ENCODE measurements at places on chromosomes 12 and 14. TPM values are rescaled to one million over a fixed set of nuclear protein-coding genes. Genes with fewer than 3 reads are reported as not detected.

The SLCO1B1 gene
- polyA plus RNA-seq: not detected

The P3H3 gene
- polyA plus RNA-seq: 33.7 TPM

The GSC gene
- polyA plus RNA-seq: not detected

The OR10A7 gene
- polyA plus RNA-seq: not detected

The SYNDIG1L gene
- 0.21 TPM for polyA plus RNA-seq

The B4GALNT3 gene
- 24.0 TPM for polyA plus RNA-seq

DNA sequence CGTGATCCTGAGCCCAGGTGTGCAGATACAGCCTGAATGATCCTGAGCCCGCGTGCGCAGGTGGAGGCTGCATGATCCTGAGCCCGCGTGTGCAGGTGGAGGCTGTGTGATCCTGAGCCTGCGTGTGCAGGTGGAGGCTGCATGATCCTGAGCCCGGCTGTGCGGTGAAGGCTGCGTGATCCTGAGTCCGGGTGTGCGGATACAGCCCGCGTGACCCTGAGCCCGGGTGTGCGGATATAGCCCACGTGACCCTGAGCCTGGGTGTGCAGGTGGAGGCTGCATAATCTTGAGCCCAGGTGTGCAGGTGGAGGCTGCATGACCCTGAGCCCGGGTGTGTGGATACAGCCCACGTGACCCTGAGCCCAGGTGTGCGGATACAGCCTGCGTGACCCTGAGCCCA is 20.3 kb downstream of the BRF1 start:
- no peak for DNase-seq

DNA sequence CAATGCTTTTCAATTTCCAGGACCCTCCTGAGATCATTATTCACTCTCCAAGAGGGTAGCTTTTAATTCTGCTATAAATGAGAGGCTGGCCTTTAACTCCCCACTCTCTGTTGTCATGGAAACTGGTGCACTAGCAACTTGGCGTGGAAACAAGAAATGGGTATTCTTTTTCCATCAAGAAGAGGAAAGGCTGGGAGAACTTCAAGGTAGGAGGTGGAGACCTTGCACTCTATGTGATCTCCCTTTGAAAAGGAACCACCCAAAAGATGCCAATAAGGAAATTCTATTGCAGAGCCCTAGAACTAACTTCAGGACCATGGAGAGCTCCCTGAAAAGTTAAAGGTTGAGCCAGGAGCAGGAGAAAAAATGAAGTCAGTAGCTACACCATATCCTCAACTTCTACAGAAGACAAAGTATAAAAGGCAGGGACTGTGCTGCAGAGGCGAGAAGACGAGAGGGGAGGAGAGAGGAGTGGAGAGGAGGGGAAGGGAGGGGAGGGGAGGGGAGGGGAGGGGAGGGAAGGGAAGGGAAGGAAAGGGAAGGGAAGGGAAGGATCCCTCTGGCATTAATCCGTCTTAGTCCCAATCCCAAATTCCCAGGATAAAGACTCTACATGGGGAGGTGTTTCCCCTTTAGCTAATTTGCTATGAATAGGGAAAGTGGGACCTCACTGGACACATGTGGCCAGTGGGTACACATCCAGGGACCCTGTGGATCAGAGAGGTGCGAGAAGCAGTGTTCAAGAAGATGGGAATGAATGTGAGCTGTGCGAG is 46.7 kb upstream of the FICD start:
- DNase-seq: no peak

DNA sequence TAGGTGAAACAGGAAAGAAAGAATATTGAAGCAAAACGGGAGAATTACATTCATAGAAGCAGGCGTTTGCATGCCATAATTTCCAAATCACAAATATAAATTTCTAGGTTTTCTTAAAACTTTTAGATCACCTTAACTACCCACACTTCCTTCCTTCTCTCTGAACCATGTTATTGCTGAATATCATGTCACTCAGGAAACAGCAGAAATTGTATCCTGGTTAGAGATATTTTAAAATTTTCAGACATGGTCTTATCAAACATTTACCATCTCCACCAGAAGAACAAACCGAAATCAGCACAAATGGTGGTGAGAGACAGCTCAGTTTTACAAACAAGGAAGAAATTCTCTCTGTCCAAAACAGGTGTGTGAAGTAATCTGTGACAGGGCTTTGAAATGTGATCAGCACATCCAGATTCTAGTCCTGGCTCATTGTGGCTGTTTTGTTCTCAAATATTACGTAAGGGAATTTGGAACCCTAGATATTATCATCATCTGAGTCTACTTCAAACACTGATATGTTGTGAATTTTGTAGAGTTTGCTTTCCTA is 16.3 kb downstream of the TESPA1 start:
- no peak for DNase-seq

DNA sequence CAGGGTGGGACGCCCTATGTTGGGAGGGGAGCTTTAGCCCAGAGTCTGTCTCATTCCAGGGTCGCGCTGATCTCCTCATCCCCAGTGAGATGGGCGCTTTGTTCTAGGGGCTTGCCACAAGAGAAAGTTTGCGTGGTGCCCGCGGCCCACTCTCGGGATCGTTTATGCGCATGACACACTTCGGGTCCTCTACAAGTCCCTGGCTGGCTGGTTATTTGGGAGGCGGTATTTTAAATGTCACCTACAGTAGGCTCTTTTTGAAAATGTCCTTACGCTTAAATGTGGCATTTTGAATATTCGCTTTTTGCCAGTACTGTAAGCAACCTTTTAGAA is 541 bp downstream of the GOLT1B start:
- DNase-seq: peak; percentile 15

GRCh38 chr12:9064815-9065606 is 50.7 kb downstream of the A2M start:
- peak; percentile 17 for DNase-seq

GRCh38 chr12:54725233-54725843 is 77.2 kb upstream of the DCD start:
- no peak for DNase-seq

- no peak for DNase-seq
These were observed 245.9 kb upstream of the DDHD1 start for GRCh38 chr14:53399057-53399456.

GRCh38 chr14:104249706-104250105 is 111.3 kb downstream of the KIF26A start:
- no peak for DNase-seq

GRCh38 chr14:71103662-71104484 is 196.6 kb downstream of the PCNX1 start:
- DNase-seq: peak; percentile 19

GRCh38 chr12:59643550-59643949 is 47.7 kb downstream of the SLC16A7 start:
- DNase-seq: no peak

GRCh38 chr12:130414381-130414780 is 76.7 kb downstream of the PIWIL1 start:
- DNase-seq: no peak

- no peak for DNase-seq
These were observed 46.7 kb upstream of the ATP2A2 start for GRCh38 chr12:110234331-110234751.

- no peak for DNase-seq
These were observed 68.4 kb upstream of the DLK1 start for GRCh38 chr14:100658181-100658886.

DNA sequence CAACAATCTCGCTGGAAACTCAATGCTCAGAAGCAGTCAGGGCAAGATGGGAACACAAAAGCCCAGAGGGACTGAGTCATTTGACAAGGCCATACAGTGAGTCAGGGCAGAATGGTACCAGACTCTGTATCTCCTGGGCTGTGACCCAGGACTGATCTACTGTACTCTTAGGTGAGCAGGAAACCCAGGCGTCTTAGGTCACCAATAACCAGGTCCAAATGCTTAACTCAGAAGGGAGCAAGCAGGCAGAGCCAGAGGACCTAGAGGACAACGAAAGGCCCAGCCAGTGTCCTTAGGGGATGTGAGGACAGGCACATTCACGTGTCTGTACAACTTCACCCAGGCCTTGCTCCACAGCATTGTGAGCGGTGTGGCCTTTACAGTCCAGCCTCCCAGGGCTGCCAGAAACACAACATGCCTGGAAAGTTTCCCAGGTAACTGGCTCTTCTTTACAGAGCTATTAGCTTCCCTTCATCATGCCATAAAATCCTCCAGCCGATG is 69.9 kb downstream of the ARL6IP4 start:
- DNase-seq: no peak

- no peak for DNase-seq
These were observed 330.0 kb downstream of the SYT1 start for GRCh38 chr12:79194595-79194994.

All from left renal cortex interstitium (tissue), 4 donors.